ENCODE measurements at places on chromosomes 2 and 18.

DNA sequence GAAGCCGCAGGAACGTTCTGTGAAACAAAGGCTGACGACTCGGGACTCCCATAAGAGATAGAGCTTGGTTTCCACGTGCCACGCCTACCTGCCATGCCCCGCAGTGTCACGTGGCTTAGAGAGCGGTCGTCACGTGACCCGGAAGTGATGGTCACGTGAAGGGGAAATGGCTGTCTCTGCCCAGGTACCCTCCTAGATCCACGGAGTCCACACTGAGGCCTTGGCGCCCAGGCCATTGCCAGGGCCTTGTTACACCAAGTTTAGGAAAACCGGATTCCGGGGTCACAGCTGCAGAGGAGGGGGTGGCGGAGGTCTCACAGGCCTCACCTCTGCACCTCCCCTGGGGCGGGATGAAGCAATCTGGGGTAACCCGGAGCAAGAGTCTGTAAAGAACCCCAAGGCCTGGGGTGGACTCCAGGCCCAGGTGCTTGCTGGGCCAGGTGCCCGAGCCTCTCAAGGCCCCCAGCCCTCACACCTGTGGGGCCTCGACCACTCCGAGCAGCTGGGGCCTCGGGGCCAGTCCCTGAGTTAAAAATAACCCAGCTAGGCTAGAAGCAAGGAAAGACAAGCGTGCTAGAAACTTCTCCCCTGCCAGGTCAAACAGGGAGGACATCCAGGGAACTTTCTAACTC lies 113.5 kb upstream of the ZNF236 start:
- no peak for DNase-seq

DNA sequence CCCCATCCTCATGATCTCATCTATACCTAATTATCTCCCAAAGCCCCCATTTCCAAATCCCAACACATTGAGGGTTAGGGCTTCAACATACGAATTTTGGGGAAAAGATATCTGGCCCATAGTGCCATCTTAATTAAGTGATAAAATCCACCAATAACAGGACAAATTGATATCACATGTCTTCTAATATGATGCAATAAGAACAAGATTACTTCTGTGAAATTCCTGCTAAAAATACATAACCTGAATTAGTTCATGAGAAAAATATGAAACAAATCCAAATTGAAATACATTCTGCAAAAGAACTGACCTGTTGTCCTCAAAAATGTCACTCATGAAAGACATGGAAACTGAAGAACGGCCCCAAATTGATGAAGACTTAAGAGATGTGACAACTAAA lies 28.8 kb downstream of the FOXI3 start:
- no peak for DNase-seq

DNA sequence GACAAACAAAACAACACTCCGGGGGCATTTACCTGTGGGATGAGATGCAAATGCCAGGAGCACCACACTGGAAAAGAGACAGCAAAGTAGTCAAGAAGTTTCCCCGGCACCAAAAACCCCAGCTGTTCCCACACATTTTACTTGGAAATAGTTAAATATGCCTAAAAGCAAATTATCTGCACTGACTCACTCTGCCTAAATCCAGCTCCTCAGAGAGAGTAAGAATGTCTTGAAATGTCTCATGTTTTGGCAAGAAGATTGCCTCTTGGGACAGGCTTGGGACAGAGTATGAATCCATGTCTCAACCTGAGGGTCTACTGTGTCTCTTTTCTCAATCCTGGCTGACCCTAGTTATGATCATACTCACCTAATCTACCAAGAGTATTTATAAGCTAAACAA lies 87.5 kb upstream of the RIOK3 start:
- DNase-seq: peak; percentile 32

GRCh38 chr2:47535996-47536395 lies 133.0 kb downstream of the MSH2 start:
- DNase-seq: no peak
